ENCODE measurements at places on chromosomes 16 and 17. TPM values are rescaled to one million over a fixed set of nuclear protein-coding genes. Genes with fewer than 3 reads are reported as not detected.

- H3K27ac ChIP-seq: no peak overlapping the region
- no peaks in the 10 kb centered on the region for H3K4me1 ChIP-seq
- no peaks in the 10 kb centered on the region for H3K27me3 ChIP-seq
- no peak for DNase-seq
- H3K4me3 ChIP-seq: no peak overlapping the region
Measured at GRCh38 chr17:56540836-56541235, 52.7 kb upstream of the NOG start.

DNA sequence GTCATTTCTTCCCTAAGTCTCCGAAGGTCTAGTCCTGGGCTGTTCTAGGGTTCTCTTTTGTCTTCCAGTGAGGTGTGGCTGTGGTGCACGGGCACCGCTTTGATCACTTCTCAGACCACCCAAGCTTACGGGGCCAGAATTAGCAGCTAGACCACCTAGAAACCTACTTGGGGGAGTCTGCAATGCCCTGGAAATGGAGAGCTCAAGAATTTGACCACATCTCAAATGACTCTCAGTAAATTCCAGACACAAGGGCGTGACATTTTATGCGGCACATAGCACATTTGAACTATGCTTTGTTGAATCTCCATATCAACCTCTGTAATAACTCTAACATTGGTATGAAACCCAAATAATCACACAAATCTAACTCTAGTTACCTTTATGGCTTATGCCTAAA lies 24.9 kb downstream of the TRIM16 start:
- DNase-seq: no peak
- H3K4me3 ChIP-seq: no peak overlapping the region
- no peak overlapping the region for H3K27ac ChIP-seq
- H3K27me3 ChIP-seq: no peaks in the 10 kb centered on the region

GRCh38 chr16:2852003-2852730 lies 5.8 kb downstream of the PRSS22 start:
- H3K4me1 ChIP-seq: no peaks in the 10 kb centered on the region
- H3K36me3 ChIP-seq: no peaks in the 10 kb centered on the region
- DNase-seq: no peak
- no peak overlapping the region for H3K27ac ChIP-seq
- no peak overlapping the region for H3K4me3 ChIP-seq

DNA sequence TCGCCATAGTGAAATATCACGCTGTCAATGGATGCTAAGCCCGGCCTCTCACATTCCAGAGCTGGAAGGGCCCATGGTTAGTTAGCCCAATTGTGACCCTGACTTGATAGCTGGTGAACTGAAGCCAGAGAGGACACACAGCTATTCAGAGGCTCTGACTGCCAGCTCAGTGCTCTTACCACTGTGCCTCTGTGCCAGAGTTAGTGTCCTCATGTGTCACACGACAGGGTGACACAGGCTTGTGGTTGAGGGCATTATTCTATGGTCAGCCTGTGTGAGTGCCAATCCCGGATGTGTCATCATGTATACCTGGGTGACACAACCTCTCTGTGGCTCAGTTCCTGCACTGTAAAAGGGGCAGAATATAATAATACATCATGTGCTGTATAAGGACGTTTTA lies 2.5 kb upstream of the MT1X start:
- H3K36me3 ChIP-seq: no peaks in the 10 kb centered on the region
- no peak overlapping the region for H3K4me3 ChIP-seq
- no peak overlapping the region for H3K27ac ChIP-seq
- DNase-seq: no peak

- H3K27ac ChIP-seq: peak overlapping the region; percentile 30
- H3K4me3 ChIP-seq: peak overlapping the region; percentile 68
- H3K27me3 ChIP-seq: peaks cover 20% of the 10 kb centered on the region
- peak; percentile 86 for DNase-seq
Measured at GRCh38 chr17:9239793-9240658, 218.7 kb downstream of the NTN1 start.

- H3K27ac ChIP-seq: no peak overlapping the region
- no peak for DNase-seq
- no peaks in the 10 kb centered on the region for H3K27me3 ChIP-seq
- H3K4me1 ChIP-seq: no peaks in the 10 kb centered on the region
Measured at GRCh38 chr16:66562986-66563385, 3.3 kb upstream of the CMTM1 start.

- DNase-seq: no peak
- no peaks in the 10 kb centered on the region for H3K4me1 ChIP-seq
- no peak overlapping the region for H3K4me3 ChIP-seq
- no peaks in the 10 kb centered on the region for H3K36me3 ChIP-seq
- H3K27ac ChIP-seq: no peak overlapping the region
- peaks cover 12% of the 10 kb centered on the region for H3K27me3 ChIP-seq
Measured at GRCh38 chr17:77753246-77753645, 205.3 kb upstream of the TNRC6C start.

GRCh38 chr17:45061606-45062205 lies 589 bp downstream of the NMT1 start:
- peak overlapping the region; percentile 87 for H3K27ac ChIP-seq
- no peaks in the 10 kb centered on the region for H3K36me3 ChIP-seq
- peaks cover 42% of the 10 kb centered on the region for H3K4me1 ChIP-seq
- H3K4me3 ChIP-seq: peak overlapping the region; percentile 97
- DNase-seq: no peak

GRCh38 chr17:79360196-79360595 lies 250.7 kb downstream of the RBFOX3 start:
- H3K4me3 ChIP-seq: no peak overlapping the region
- DNase-seq: no peak
- H3K4me1 ChIP-seq: no peaks in the 10 kb centered on the region
- H3K36me3 ChIP-seq: no peaks in the 10 kb centered on the region
- H3K27me3 ChIP-seq: no peaks in the 10 kb centered on the region
- H3K27ac ChIP-seq: no peak overlapping the region

- peak overlapping the region; percentile 72 for H3K27ac ChIP-seq
- no peak overlapping the region for H3K4me3 ChIP-seq
- H3K36me3 ChIP-seq: peaks cover 8% of the 10 kb centered on the region
- H3K4me1 ChIP-seq: peaks cover 90% of the 10 kb centered on the region
Measured at GRCh38 chr17:64401941-64402340, 11.3 kb upstream of the PECAM1 start.

GRCh38 chr17:28956861-28957260 lies 5.5 kb upstream of the PHF12 start:
- H3K27me3 ChIP-seq: no peaks in the 10 kb centered on the region
- no peak for DNase-seq
- no peak overlapping the region for H3K4me3 ChIP-seq
- peaks cover 12% of the 10 kb centered on the region for H3K4me1 ChIP-seq
- no peak overlapping the region for H3K27ac ChIP-seq

GRCh38 chr17:44069974-44070454 lies 521 bp upstream of the G6PC3 start:
- peak overlapping the region; percentile 31 for H3K27ac ChIP-seq
- no peaks in the 10 kb centered on the region for H3K36me3 ChIP-seq
- H3K27me3 ChIP-seq: no peaks in the 10 kb centered on the region
- H3K4me3 ChIP-seq: peak overlapping the region; percentile 42

- no peaks in the 10 kb centered on the region for H3K27me3 ChIP-seq
- no peak overlapping the region for H3K4me3 ChIP-seq
- H3K27ac ChIP-seq: no peak overlapping the region
- H3K4me1 ChIP-seq: peaks cover 8% of the 10 kb centered on the region
- no peak for DNase-seq
Measured at GRCh38 chr17:80212109-80212508, 8.0 kb downstream of the SGSH start.

GRCh38 chr17:5373112-5373511 lies 46.4 kb downstream of the NUP88 start:
- H3K4me3 ChIP-seq: no peak overlapping the region
- no peak for DNase-seq
- H3K27me3 ChIP-seq: no peaks in the 10 kb centered on the region
- no peaks in the 10 kb centered on the region for H3K4me1 ChIP-seq
- no peak overlapping the region for H3K27ac ChIP-seq
- H3K36me3 ChIP-seq: peaks cover 93% of the 10 kb centered on the region

- no peaks in the 10 kb centered on the region for H3K27me3 ChIP-seq
- no peak for DNase-seq
- H3K27ac ChIP-seq: no peak overlapping the region
- no peak overlapping the region for H3K4me3 ChIP-seq
- no peaks in the 10 kb centered on the region for H3K4me1 ChIP-seq
Measured at GRCh38 chr17:55584055-55584685, 72.9 kb upstream of the SMIM36 start.

DNA sequence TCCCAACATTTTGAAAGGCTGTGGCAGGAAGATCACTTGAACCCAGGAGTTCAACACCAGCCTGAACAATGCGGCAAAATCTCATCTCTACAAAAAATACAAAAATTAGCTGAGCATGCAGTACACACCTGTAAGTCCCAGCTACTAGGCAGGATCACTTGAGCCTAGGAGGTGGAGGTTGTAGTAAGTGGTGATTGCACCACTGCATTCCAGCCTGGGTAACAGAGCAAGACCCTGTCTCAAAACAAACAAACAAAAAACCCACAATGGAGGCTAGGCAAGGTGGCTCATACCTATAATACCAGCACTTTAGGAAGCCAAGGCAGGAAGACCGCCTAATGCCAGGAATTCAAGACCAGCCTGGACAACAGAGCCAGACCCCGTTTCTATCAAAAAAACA lies 12.0 kb downstream of the APPBP2 start:
- H3K4me3 ChIP-seq: no peak overlapping the region
- no peak for DNase-seq

DNA sequence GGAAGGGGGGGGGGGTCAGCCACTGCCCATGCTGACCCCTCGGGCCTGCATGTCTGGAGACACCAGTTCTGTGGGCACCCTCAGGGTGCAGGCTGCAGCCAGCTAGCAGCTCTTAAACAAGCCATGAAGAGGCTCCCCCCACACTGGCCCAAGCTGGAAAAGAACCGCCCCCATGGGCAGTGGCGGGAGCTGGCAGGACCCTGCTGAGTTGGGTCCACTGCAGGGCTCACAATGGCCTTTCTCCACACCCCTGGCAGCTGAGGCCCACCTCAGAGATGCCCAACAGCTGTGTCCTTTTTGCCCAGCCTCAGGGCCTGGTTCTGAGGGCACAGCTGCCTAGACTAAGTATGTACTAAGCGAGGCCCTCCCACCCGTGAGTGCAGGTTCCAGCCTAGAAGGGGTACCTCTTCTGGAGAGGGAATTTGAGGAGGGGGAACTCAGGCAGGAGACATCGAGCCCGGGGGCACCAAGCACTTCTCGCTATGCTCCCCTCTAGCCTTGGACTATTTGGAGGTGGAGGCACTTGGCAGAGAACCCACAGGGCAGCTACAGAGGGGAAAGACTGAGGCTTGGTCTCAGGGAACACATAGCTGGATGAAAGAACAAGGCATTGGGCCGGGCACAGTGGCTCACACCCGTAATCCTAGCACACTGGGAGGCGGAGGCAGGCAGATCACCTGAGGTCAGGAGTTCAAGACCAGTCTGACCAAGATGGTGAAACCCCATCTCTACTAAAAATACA lies 3.2 kb downstream of the THRA start:
- no peak for DNase-seq
- no peaks in the 10 kb centered on the region for H3K36me3 ChIP-seq
- H3K4me3 ChIP-seq: no peak overlapping the region
- peaks cover 56% of the 10 kb centered on the region for H3K4me1 ChIP-seq

DNA sequence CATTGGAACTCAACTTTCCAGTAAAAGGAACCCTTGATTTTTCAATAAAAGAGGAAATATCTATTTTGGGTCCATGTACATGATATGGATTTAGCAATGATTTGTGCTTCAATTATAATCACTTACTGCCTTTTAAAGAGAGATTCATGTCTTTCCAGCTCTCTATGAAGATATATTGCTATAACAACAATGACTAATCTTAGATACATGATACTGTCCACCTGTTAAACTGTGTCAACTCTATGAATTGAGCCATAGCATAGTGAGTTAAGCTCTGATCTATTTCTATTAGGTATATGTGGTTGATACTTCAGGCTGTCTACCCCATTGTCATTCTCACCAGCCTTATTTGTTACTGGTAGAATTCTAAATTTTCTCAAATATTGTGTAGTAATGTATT lies 15.0 kb upstream of the MPHOSPH6 start:
- no peaks in the 10 kb centered on the region for H3K36me3 ChIP-seq
- H3K27me3 ChIP-seq: no peaks in the 10 kb centered on the region
- no peak overlapping the region for H3K27ac ChIP-seq

DNA sequence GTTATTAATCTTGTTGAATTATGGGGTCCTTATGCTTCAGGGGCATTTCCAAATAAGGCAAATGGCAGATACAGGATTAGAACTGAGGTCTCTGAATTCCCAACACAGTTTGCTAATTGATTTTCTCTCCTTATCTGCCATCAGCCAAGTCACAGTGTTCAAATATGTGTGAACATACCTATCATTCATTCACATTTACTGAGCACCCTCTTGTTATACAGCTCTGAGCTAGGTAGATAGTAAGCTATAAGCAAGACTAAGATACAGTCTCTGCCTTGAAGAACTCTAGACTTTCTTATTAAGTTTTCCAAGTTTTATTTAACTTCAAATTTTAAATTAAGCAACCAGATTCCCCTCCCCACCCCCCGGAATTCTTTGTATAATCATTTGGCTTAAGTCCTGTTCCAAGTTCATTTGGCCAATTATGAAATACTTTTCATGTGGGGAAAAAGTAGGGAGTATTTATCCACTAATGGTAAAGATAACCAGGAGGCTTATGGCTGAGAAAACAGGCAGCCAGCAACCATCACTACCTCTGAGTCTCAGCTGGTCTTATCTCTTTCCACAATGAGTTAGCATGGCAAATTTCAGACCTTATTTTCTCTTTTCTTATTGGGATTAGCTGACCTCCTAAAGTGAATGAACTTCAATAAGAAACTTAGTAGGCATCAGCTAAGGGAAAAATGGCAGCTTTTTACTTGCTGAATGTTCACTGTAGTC lies 31.4 kb upstream of the CORO6 start:
- no peak overlapping the region for H3K27ac ChIP-seq
- no peak for DNase-seq
- H3K4me1 ChIP-seq: no peaks in the 10 kb centered on the region

GRCh38 chr16:8852534-8852933 lies 16.3 kb downstream of the CARHSP1 start:
- DNase-seq: no peak
- no peak overlapping the region for H3K27ac ChIP-seq
- no peaks in the 10 kb centered on the region for H3K36me3 ChIP-seq
- H3K4me3 ChIP-seq: no peak overlapping the region

The IGF2BP1 gene
- polyA plus RNA-seq: not detected

The CIAPIN1 gene
- 20.6 TPM for polyA plus RNA-seq

The KRTAP1-1 gene
- polyA plus RNA-seq: not detected

The PRR35 gene
- not detected for polyA plus RNA-seq

The CD300H gene
- 0.58 TPM for polyA plus RNA-seq

The PERCC1 gene
- 0.84 TPM for polyA plus RNA-seq

The MYH1 gene
- polyA plus RNA-seq: not detected

The SLC5A10 gene
- polyA plus RNA-seq: not detected

The SGSH gene
- 44.5 TPM for polyA plus RNA-seq

Measured in B cell (primary cell).